Endodermal cell (in vitro differentiated cells): ENCODE measurements at places on chromosomes 7 and 10. TPM values are rescaled to one million over a fixed set of nuclear protein-coding genes. Genes with fewer than 3 reads are reported as not detected.

GRCh38 chr10:100895346-100895745 is 17.4 kb upstream of the SLF2 start:
- no peak overlapping the region for H3K4me3 ChIP-seq
- H3K27ac ChIP-seq: no peak overlapping the region
- no peaks in the 10 kb centered on the region for H3K27me3 ChIP-seq
- no peaks in the 10 kb centered on the region for H3K4me1 ChIP-seq
- H3K36me3 ChIP-seq: no peaks in the 10 kb centered on the region
- DNase-seq: no peak

DNA sequence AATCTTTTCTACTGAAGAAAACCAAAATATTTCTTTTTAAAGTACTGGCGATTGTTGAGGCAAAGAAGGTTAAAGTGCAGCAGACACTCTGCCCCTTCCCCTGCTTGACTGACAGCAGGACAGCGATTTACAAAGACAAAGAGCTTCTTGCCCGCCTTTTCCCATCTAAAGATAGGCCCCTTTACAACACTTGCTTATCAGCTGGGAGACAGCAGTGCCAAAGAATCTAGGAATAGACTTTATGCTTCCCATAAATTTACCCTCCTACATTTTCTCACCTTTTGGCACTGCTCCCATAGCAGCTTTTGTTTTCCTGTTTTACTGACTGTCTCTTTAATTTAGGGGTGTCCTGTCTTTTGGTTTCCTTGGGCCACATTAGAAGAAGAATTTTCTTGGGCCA is 824.1 kb downstream of the CCSER2 start:
- H3K4me3 ChIP-seq: no peak overlapping the region
- no peak for DNase-seq
- peak overlapping the region; percentile 18 for H3K27ac ChIP-seq
- H3K4me1 ChIP-seq: no peaks in the 10 kb centered on the region
- no peaks in the 10 kb centered on the region for H3K36me3 ChIP-seq

Gene ANXA8
- 0.19 to 0.33 TPM in 2 of 3 replicates, not detected in the other for total RNA-seq

Gene BICC1
- total RNA-seq: 0.23 to 0.34 TPM (median 0.27 TPM) in 3 replicates

Gene PKD1L1
- 0.09 to 0.27 TPM (median 0.13 TPM) in 3 replicates for total RNA-seq

Gene PLXDC2
- total RNA-seq: 25.4 and 26.4 TPM in 2 replicates
